Fibroblast of skin of back (primary cell): ENCODE measurements at places on chromosomes 1 and 21.

DNA sequence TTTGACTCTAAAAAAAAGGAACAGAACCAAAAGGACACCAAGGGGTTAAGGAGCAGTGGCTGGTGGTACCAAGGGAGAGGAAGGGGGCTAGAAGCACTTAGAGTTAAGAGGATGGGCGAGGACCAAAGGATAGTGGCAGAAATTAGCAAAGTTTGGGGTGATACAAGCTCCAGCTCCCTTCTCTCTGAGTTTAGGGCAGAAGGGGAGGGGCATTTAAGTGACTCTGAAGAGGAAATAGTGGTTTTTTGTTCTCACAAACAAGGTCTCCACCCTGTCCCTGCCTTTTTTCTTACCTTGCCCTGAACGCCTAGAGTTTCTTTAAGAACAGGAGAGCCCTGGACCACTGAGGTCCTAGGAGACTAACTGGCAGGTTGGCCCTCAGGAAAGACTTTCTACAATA lies 3.3 kb downstream of the CDC42SE1 start:
- no peak for DNase-seq

DNA sequence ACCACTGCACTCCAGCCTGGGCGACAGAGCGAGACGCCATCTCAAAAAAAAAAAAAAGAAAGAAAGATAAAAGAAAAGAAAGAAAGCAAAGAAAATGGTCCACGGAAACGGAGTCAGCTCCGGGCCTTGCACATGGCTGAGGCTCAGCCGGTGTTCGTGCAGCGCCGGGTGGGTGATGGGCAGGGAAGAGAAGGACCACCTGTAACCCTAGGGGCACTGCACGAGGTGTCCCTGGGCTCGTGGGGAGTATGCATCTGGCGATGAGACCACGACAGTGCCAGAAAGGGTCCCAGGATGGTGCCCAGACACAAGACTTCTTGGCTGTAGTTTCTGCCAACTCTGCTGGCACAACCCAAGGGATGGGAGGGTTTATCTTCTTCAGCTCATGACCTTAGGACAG lies 5.8 kb downstream of the CDA start:
- DNase-seq: no peak

DNA sequence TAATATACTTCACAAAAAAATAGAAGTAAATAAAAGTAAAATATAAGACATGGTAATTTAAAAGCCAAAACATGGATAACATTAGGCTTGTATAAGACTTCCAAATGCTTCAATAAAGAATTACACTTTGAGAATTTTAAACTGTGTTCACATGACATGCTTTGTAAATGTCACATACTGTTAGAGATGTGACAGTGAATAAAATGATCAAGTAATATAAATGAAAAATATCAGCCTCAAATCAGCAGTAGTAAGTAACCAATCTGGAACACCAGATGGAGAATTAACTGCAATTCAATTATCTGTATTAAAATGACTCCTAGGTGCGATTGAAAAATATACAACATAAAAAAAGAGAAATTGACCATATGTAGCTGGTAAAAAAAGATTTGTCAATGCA lies 1260.8 kb downstream of the BRINP3 start:
- no peak for DNase-seq

GRCh38 chr1:240194120-240194519 lies 102.4 kb downstream of the FMN2 start:
- DNase-seq: peak; percentile 58

GRCh38 chr1:95084317-95085176 lies 11.8 kb upstream of the ALG14 start:
- DNase-seq: peak; percentile 47

DNA sequence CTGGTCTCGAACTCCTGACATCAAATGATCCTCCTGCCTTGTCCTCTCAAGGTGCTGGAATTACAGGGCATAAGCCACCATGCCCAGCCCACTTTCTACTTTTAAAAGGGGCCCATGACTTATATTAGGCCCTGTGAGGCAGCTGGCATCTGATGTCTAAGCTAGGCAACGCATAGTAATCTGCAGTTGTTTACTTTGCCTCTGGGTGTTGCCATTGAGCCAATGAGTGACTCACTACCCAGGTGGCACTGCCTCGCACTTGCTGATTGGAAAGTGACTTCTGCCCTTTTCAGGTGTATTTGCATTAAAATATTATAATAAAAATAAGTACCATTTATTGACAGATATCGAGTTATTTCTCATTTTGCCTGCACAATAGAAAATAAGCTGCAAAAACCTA lies 84.9 kb downstream of the KIF14 start:
- DNase-seq: peak; percentile 17

- DNase-seq: no peak
These were observed 13.8 kb downstream of the SLC35E2B start for GRCh38 chr1:1678581-1679380.

- DNase-seq: no peak
These were observed 27.1 kb downstream of the TRAF5 start for GRCh38 chr1:211353562-211354212.

GRCh38 chr1:7329868-7330615 lies 441.1 kb upstream of the VAMP3 start:
- no peak for DNase-seq

- no peak for DNase-seq
These were observed 14.1 kb downstream of the TOR3A start for GRCh38 chr1:179095924-179096323.

GRCh38 chr1:224767031-224767430 lies 150.9 kb downstream of the CNIH3 start:
- DNase-seq: no peak

- DNase-seq: no peak
These were observed 63.6 kb downstream of the KCNT2 start for GRCh38 chr1:196544617-196545016.
